CD4-positive, alpha-beta T cell treated with Interleukin-4 for 4 hours (primary cell): ENCODE measurements at places on chromosomes 7 and 10.

- DNase-seq, result peak; percentile 6
Observed at GRCh38 chr7:27689591-27690164, 27.0 kb upstream of the HIBADH start.

DNA sequence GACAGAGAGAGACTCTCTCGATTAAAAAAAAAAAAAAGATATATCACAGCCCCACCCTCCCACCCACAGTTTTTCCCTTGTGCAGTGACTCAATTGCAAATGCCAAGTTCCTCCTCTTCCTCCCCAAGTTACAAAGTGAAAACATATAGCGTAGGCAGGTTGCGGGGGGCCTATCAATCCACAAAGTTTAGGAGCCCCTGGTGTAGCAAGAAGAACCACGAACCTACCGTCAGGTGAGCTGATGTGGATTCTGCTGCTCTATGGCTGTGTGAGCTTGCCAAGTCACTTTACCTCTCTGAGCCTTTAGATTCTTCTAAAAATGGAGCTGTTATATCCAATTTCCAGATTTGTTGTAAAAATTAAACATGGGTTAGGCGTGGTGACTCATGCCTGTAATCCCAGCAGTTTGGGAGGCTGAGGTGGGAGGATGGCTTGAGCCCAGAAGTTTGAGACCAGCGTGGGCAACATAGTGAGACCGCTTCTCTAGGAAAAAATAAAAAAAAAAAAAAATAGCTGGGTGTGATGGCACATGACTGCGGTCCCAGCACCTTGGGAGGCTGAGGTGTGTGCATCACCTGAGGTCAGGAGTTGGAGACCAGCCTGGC lies 8.2 kb upstream of the RHBDD2 start:
- no peak for DNase-seq

DNA sequence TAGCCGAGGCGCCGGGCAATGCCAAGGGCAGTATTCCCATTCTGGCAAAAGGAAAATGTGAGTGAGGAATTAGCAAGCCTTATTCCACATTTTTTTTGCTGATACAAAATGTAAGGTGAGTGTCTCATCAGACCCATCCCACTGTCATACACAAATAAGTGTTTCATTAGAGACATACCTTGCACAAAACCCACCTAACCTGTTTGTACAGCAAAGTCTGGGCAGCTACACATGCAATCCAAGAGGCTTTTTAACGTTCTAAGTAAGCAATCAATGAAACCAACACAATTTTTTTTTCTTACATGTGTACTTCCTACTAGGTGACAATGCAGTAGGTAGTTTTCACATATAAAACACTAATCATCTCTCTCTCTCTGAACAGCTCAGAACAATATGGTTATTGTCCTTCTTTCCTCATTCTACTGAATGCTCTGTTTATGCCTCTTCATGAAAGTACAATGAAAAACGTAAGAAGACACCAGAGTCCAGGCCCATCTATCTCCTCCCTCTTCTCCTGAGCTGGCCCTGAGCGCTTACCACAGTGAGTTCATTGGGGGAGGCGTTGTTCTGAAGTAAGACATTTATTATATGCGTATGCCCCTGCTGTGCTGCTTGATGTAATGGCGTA lies 217.2 kb downstream of the ANK3 start:
- DNase-seq, result no peak

DNA sequence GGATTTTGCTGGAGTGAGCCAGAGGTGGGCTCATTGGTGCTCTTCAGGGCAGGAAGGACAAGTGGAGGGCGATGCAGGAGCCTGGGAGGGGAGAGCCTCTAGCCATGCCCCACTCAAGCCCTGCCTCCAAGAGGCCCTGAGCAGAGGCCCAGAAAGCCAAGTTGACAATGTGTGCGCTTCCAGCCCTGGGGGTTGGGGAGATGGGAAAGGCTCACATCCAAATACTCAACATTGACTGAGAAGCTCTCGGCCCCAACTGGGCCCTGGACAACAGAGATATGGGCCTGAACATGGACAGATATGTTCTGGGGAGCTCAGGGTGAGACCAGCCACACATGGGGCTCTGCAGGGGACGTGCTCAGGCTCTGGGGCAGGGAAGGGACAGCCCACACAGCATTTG lies 39.0 kb downstream of the FRMPD2 start:
- DNase-seq, result no peak

GRCh38 chr7:105699568-105700236 lies 118.4 kb upstream of the EFCAB10 start:
- no peak for DNase-seq

GRCh38 chr7:21368317-21368716 lies 59.6 kb upstream of the SP4 start:
- DNase-seq, result no peak

- DNase-seq, result no peak
Observed at GRCh38 chr10:33329178-33329577, 5.3 kb downstream of the NRP1 start.

GRCh38 chr10:93815304-93816096 lies 57.8 kb downstream of the LGI1 start:
- DNase-seq, result no peak

DNA sequence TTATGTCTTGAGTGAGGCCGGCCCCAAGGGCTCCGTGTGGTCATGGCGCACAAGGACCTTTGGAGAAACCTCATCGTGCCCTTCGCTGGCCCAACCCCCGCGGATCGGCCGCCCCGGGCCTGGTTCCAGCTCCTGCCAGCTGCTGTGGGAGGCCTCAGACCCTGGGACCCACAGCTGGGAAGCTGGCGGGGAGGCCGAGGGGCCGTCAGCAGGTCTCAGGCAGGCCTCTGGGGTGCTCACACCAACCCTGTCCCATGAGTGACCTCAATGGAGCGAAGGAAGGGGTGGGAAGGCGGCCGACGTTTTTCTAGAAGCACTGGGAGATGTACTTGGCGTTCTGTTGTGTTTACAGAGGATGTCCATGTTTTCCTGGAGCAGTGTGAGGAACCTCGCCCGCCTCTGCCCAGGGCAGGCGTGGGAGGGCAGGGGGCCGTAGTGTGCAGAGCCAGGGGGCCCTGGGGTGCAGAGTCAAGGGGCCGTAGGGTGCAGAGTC lies 18.6 kb upstream of the ADGRA1 start:
- no peak for DNase-seq

GRCh38 chr10:103459615-103460014 lies 915 bp upstream of the CALHM1 start:
- DNase-seq, result no peak

DNA sequence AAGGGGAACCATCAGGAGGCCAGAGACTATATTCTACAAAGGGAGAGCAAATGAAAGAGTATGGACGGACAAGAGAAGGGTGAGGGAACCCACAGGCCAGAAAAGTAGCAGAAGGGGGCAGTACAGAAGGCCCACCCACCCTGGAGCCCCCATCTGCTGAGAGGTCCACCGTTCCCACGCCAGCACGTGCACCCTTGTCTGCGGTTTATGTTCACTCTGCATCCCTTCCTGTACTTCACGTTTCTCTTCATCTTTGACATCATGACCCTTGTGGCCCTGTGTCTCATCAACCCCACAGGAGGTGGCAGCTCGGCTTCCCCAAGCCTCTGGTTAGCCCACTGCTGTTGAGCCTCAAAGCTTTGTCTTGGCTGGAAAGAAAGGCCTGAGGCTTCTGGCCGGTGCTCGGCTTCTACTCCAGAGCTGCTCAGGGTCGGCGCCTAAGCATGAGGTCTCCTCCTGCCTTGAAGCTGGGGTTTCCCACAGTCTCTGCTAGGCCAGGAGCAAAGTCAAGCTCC lies 138.0 kb downstream of the DLG5 start:
- no peak for DNase-seq

DNA sequence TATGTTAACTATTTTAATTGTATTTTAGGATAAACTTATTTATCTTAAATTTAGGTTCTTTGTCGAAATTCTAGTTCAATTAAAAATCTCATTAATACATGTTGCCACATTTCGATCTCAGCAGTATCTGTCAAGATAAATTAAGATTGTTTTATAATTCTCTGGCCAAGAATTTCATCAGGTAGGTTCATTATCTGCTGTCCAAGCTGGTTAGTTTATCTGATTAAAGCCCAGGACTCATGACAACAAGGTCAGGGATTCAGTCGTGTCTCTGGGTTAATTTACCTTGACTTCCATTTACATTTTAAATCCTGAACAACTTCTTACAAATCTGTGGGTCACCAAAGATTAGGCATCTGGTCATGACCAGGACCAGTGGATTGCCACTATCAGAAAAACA lies 7.6 kb downstream of the STEAP4 start:
- no peak for DNase-seq

DNA sequence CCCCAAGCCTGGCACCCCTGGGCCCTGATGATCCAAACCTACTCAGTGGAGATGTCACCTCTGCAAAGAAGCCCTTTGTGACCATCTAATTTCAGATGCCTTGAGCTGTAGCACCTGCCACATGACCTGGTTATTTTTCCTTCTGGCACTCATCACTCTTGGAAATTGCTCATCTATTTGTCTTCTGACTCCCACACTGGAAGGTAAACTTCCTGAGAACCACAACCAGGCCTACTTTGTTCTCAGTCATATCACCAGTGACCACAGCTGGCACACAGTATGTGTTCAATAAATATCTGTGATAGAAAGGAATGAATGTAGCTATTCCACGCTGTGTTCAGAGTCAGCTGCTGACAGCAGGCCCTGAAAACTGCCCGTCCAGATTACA lies 97.1 kb downstream of the SH3PXD2A start:
- no peak for DNase-seq

- no peak for DNase-seq
Observed at GRCh38 chr10:91816981-91817380, 18.8 kb downstream of the TNKS2 start.

GRCh38 chr7:23680414-23681405 lies 711 bp downstream of the FAM221A start:
- DNase-seq, result peak; percentile 44

- no peak for DNase-seq
Observed at GRCh38 chr10:95388109-95388471, 97.3 kb upstream of the PDLIM1 start.

GRCh38 chr10:34826857-34827766 lies 12.0 kb upstream of the PARD3 start:
- no peak for DNase-seq

- no peak for DNase-seq
Observed at GRCh38 chr10:30774261-30774660, 144.7 kb upstream of the LYZL2 start.

DNA sequence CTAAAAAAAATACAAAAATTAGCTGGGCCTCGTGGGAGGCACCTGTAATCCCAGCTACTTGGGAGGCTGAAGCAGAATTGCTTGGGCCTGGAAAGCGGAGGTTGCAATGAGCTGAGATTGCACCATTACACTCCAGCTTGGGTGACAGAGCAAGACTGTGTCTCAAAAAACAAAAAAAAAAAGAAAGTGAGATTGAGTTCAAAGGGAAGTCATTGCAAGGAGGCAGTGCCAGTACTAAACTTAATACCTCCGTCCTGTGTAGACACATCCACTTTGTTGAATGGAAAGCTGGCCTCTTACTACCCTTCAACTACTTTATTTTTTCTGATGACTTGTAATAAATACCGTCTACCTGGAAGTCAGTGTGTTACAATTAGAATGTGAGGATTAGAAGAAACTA lies 31.0 kb downstream of the AHCYL2 start:
- no peak for DNase-seq

GRCh38 chr7:44380831-44381493 lies 55.6 kb upstream of the CAMK2B start:
- no peak for DNase-seq

DNA sequence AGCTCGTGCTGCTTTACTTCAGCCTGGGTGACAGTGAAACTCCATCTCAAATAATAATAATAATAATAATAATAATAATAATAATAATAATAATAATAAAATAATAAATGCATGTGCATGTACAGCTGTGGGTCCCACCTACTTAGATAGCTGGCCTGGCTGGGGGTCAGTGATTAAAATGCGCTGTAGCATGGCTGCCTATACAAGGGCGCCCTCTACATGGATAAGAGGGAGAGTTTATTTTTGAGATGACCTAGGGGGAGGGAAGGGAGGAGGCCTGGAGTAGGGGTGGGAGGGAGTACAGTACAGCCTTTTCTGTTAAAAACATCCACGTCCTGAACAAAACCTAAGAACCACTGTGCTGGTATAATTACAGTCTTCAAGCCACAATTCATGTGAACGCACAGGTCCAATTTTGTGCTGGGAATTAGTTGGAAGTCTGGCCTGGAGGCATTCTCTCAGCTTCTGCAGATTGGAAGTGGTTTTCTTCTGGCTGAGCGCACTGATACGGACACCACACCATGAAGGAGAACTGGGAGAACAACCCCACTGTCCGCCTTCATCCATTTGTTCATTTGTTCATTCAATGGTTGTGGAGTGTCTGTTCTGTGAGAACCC lies 146.5 kb downstream of the TMEM178B start:
- DNase-seq, result no peak

DNA sequence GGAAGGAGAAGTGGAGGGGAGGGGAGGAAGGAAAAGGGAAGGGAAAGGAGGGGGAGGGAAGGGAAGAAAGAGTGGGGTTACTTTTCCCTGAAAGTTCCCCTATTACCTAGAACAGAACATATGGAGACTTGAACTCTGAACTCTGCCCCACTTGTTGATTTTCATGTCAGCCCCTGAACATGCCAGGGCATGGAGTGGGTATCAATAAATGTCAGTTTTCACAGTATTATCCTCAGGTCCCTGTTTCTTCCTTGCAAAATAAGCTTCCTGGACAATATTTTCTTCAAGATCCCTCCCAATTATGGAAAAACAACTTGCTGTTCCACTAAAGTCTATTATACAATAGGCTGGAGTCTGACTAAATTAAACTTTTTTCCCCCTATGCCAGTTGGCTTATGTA lies 46.9 kb upstream of the LYZL1 start:
- DNase-seq, result no peak

- DNase-seq, result no peak
Observed at GRCh38 chr7:30671793-30672465, 10.3 kb downstream of the CRHR2 start.

- no peak for DNase-seq
Observed at GRCh38 chr7:7567898-7568531, 1.3 kb downstream of the MIOS start.

DNA sequence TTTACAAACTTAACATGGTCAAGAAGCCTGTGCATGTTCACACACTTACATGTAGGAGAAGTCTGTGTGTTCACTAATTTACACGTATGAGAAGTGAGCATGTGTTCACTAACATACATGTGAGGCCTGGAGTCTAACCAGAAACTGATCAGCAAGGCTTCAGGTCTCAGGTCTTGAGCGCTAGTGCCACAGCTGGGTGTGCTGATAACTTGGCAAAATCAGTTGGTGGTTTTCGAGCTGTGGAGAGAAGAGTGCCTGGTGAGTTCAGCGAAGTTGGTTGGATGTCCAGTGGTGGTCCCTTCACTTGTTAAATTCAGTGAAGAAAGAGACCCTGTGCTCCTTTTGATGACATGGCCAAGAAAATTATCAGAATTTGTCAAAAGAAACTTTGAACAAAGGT lies 98.7 kb downstream of the CELF2 start:
- no peak for DNase-seq

GRCh38 chr7:101819183-101819582 lies 1.8 kb downstream of the CUX1 start:
- no peak for DNase-seq
